Fibroblast of mammary gland (primary cell): ENCODE measurements at places on chromosomes 1 and 21.
A peak's percentile ranks its signal among the peaks of the same experiment; 100 is the strongest.

- DNase-seq = no peak
Observed at GRCh38 chr21:14686466-14687267, 140.6 kb upstream of the SAMSN1 start.

DNA sequence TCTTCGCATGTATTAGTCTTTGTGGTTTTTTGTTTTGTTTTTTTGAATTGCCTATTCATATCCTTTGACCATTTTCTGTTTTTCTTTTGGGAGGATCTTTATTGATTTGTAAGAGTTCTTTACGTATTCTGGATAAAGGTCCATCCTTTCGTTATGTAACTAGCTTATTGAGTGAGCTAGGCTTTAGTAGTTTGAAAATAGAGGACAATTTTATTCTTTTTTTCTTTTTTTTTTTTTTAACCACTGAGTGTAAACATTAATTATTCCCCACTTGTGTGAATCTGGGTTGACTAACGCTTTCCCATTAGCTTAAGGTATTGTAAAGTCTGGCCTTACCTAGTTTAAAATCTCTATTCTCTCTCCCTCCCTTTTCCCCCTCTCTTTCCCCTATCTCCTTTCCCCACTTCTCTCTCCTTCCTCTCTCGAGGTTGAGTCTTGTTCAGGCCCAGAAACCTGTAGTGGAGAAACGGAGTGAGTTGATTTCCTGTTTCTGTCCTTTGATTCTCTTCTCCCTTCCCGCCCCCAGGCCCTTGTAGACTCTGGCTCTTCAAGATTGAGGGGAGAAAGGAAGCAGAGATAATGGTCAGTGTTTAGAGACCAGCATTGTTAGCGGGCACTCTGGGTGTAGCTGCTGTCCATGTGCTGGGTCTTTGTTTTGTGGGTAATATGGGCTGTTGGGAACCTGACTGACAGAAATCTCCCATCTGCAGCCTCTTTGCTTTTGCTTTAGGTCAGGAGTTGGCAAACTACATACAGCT, 1.5 kb downstream of the MORC3 start:
- peak; percentile 26 for DNase-seq

DNA sequence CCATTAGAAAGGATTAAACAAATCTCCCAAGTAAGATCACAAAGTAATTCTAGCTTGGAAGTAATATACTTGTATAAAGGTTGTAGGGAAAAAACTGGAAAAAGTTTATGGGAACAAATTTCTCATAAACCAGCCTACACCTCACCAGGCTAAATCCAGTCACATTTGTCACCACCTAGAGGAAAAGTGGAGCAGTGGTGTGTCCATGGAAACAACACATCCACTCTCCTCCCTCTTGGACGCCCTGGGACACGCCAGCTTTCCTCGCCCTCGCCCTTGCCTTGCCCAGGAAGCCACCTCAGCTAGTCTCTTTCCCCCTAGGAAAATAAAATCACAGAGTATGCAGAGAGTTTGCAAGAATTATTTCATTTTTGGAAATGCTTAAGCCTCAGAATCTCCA, 2.2 kb downstream of the PALMD start:
- no peak for DNase-seq

DNA sequence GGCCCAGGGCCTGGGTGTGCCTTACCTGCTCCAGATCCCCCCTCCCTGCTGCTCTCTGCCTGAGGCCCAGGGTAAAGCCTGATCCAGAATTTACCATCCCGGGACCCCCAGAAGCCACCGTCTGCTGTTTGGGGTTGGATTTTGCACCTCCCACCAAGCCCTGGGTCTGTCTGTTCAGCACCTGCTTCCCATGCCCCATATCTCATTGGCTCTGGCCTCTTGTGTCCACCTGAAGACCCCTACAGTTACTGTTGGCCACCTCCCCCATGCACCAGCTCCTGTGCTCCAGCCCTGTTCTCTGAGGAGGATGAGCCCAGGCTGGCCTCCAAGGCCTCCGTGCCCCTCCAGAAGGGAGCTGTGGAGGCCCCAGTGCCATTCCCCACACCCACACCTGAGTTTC, 113.9 kb downstream of the GRIK3 start:
- no peak for DNase-seq

DNA sequence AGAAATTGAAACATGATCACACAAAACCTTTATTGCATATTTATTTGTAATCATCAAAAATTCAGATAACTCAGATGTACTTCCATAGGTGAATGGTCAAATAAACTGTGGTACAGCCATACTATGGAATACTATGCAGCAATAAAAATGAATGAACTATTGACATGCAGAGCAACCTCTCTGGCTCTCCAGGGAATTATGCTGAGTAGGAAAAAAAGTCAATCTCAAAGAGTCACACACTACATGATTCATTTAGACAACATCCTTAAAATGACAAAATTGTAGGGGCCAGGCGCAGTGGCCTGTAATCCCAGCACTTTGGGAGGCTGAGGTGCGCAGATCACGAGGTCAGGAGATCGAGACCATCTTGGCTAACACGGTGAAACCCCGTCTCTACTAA, 104.0 kb downstream of the TPR start:
- no peak for DNase-seq

GRCh38 chr1:20184997-20185833, 681 bp upstream of the UBXN10 start:
- no peak for DNase-seq

DNA sequence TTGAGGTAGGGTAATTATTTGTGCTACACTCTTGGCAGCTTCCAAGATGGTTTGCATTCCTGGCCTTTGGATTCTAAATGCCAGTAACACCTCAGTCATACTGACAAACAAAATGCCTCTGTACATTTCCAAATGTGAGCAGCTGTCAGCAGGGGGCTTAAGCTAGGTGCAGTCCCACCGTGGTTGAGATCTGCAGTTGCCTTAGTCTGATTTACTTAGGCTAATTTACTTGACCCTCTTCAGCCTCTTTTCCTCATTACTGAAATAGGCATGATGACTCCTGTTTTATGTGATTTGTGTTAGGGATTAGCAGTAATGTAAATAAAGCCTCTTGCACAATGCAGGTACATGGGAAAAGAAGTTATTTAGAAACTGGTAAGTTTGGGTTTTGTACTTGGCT, 13.5 kb upstream of the SPATA1 start:
- DNase-seq = no peak

- DNase-seq = no peak
Observed at GRCh38 chr1:46568461-46568891, 17.0 kb upstream of the KNCN start.

GRCh38 chr1:175163702-175164101, 28.9 kb downstream of the KIAA0040 start:
- no peak for DNase-seq

DNA sequence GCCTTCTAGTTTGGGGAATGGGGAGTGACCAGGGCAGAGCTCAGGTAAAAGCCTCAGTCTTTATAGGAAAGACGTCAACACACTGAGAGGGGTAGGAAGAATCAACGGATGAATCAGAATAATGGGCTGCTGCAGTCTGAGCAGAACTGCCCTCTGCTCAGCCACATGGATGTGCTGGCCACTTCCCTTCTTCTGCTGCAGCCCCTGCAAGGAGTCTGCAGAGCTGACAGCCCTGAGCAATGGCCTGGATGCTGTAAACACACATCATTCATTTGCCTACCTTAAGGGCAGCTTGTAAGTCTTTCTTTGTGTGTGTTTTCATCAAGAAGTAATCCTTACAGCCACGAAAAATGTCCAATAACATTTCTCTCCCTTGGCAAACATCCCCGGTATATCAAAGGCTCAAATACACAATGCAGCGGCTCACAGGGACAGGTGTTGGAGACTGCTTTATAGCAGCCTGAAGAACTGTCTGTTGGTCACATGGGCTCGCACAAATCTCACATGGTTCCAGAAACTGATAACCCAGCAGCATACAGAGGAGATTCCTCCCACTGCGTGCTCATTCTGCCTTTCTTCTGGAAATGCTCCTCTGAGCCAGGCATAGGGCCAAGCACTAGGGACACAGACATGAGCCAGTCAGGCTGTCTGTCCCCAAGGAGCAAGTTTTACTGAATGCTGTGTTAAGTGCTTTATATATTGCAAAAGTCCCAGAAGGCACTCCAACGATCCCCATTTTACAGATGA, 110.1 kb downstream of the HMGB4 start:
- DNase-seq = no peak

DNA sequence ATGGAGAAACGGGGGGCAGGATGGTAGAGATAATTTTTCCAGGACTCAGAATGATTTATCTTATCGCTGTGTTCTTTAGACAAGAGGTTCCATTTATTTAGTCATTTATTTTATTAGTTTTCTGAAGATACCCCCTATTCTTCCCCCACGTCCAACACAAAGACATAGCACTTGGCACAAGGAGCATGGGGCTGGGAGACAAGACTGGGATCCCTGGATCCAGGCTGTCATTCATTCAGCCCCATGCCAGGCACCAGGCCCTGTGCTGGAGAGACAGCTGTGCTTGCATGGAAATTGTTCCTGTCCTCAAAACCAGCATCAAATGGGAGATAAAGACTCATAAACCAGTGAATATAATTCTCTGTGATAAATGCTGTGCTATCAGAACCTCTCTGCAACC, 27.1 kb upstream of the PLXNA2 start:
- DNase-seq = no peak

DNA sequence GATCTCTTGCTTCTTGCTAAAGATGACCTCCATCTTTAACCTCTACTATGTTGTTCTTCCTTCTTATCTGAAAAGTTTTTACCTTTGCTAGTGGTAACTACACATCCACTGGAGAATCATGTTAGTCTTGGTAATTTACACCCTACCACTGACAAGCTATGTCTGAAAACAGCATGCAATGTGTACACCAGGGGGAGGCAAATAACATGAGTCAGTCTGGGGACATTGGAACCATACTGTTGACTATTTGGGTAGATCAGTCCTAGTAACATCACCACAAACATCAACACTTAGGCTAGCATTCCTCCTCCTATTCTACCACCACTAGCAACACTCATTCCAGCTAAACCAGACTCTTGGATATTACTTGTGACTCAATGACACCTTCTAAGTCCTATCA, 549.0 kb downstream of the KCNT2 start:
- DNase-seq = no peak

- DNase-seq = no peak
Observed at GRCh38 chr21:42234041-42234440, 15.1 kb downstream of the ABCG1 start.

DNA sequence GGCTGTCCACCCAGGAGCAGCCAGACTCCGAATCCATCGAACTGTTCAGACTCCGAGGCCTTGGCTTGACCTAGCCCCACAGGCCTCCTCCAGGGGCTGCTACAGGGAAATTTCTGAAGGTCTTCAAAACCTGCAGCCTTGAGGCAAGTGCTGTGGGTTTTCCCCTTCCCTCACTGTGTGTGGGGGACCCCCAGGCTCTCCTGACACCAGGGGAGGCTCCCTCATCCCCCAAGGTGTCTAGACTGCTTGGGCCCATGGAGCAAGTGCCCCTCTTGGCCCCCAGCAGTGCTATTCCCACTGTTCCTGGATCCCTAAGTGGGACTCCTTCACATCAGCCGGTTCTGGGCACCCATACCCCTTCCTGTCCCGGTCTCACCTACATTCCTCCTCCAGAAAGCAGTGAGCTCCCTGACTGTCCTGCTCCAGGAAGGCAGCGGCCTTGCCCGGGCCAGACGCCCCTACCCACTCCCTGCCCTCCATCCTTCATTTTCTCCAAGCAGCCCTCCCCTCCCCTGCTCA, 814 bp downstream of the PAQR7 start:
- no peak for DNase-seq

- DNase-seq = no peak
Observed at GRCh38 chr1:20115479-20115878, 3.9 kb downstream of the PLA2G2D start.

DNA sequence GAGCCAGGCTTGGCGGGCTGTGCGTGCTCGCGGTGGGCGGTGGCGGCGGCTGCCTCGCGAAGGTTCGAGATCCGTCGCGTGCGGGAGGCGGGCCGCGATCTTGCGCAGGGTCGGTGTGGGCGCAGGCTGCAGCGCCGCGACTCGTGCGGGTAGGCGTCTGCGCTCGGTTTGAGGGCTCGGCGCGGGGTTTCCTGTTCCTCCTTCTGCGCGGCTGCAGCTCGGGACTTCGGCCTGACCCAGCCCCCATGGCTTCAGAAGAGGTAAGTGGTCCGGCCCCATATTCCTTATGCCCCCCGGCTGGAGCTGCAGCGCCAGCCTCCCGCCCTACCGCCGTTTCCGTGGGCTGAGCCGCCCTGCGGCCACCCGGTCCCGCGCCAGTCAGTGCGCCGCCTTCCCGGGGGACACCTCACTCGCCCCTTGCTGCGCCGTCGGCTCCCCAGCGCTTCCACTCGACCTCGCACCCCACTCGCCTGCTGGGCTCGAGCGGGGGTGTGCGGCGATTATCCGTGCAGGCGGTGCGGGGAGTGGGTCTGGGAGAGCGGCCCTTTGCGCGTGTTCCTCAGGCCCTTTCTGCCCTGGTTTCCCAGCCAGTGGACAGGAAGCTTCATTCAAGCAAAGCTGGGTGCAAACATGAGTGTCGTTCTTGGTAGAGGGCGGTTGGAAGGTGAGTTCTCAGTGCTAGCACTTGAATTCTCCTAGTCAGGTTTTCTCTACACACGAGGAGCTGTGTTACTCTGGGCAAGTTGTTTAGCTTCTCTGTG, at the start of gene CACYBP:
TSS of gene CACYBP (plus strand) at position 12 of the 761 bp plus-strand sequence. CDS start at position 246, 234 bp downstream.
- DNase-seq = peak; percentile 30

DNA sequence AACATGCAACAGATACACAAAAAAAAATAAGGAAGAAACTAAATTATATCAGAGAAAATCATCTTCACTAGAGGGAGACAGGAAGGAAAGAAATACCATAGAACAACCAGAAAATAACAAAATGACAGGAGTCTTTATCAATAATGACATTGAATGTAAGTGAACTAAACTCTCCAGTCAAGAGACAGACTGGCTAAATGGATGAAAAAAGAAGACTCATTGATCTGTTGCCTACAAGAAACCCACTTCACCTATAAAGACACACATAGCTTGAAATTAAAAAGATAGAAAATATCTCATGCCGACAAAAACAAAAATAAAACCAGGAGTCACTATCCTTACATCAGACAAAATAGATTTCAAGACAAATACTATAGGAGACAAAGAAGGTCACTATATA, 593.1 kb upstream of the USP24 start:
- DNase-seq = no peak

DNA sequence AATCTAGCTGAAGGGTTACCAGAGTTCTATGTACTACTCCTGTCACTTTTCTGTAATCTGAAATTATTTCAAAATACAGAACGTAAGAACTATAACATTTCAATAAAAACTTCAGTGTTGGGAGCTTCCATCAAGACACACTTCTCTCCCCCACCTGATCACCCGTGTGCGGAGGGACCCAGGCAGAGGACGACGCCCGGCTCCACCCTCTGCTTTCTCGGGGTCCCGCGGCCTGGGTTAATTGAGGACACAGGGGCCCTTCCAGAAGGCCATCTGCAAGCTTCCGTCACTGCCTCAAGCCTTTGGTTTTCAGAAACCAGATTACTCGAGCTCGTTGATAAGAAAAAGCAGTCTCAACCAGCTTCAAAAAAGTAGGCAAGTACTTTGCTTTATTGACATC, 27.8 kb downstream of the RIPK4 start:
- no peak for DNase-seq

- DNase-seq = no peak
Observed at GRCh38 chr1:113201560-113201959, 128.6 kb downstream of the LRIG2 start.

DNA sequence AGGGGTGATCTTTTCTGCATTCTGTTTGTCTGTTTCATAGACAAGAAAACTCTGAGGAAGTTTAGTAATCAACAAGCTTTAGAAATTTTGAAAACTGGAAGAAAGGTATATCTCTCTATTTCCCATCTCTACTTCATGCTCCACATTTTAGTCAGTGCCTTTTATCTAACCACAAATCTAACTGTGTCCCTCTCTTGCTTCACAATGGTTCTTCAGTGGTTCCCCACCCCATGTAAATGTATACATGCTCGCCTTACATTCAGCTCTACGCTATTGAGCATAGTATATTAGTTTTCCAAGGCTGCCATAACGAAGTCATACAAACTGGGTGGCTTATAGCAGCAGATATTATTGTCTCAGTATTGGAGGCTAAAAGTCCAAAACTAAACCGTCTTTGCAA, 14.4 kb upstream of the SAMSN1 start:
- no peak for DNase-seq
